ENCODE measurements at places on chromosomes 12 and 14.

GRCh38 chr12:121184984-121185889 is 24.7 kb upstream of the P2RX4 start:
- DNase-seq = no peak

GRCh38 chr12:46908236-46908935 is 82.6 kb upstream of the SLC38A4 start:
- no peak for DNase-seq

DNA sequence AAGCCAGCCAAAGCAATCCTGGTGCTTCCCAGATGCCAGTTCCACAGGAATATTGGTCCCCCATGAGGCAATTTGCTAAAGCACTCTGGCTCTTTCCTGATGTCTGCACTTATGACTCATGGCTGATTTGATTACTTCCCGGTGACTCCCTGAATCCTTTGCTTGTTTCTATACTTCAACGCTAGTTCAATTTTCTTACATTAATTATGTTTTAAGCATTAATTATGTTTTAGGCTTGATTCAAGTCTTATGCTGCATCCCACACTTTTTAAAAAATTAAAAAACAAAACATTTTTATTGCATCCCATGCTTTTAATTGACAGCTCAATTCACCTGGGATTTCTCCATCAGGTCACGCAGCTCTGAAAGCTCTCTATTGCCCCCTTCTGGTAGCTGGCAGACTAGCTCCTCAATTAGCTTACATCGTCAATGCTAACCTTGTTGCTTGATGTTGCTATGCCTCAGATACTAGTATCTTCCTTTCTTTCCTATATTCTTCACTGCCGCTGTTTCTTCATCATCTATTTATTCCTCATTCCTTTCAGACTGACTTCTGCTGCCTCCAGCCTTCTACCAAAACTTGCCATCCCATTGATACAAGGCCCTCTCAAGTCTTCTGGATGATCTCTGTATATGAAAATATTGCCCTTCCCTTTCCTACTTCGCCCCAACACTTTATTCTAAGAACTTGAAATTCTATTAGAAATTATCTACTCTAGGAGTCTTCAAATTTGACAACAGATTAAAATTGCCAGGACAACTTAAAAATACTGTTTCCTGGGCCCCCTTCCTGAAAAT is 32.0 kb downstream of the TSHR start:
- peak; percentile 36 for DNase-seq

GRCh38 chr12:18254081-18254480 is 7.2 kb upstream of the PIK3C2G start:
- DNase-seq = no peak

DNA sequence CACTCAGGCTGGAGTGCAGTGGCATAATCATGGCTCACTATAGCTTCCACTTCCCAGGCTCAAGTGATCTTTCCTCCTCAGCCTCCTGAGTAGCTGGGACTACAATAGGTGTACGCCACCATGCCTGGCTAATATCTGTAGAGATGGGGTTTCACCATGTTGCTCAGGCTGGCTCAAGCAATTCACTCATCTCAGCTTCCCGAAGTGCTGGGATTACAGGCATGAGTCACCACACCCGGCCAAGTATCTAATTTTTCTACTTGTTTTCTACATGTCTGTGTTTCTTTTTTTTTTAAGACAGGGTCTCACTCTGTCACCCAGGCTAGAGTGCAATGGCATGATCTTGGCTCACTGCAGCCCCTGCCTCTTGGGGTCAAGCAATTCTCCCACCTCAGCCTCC is 119.7 kb upstream of the MED13L start:
- no peak for DNase-seq

DNA sequence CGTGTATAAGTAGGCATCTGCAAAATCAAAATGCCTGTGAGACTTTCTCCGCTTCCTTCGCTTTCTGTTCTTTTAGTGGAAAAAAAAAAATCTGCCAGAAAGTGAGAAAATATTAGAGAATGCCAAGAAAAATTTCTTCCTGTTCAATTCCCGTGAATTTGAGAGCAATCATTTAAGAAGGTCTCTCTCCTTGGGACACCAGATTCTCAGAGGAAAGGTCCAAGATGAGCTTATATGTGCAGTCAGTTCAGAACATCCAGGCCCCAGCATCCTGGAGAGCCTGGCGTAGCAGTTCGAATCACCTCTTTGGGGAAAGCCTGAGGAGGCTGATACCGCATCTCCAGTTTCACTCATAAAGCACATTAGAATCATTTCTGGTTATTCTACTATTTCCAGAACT is 912.8 kb downstream of the GALC start:
- DNase-seq = no peak

Data from effector CD8-positive, alpha-beta T cell (primary cell).